ENCODE measurements at places on chromosomes 12 and 14.

GRCh38 chr14:95765051-95765450 lies 51.1 kb upstream of the TCL1A start:
- no peak for DNase-seq

DNA sequence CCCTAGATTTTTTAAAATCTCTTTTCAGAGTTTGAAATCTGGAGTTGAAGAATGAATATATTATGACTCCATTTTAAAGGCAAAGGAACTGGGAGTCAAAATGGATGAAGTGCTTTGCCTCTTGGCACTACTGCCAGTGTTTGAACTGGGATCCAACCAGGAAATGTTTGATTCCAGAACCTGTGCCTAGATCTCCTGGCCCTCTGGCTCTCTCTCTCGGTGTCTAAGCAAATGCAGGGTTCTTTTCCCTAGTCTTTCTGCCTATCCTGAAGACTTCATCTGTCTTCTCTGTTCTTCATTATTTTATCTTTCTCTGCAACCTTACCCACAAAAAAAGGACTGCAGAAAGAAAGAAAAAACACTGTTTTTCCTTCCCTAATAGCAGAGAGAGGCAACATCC lies 17.0 kb downstream of the BTG1 start:
- DNase-seq: no peak

DNA sequence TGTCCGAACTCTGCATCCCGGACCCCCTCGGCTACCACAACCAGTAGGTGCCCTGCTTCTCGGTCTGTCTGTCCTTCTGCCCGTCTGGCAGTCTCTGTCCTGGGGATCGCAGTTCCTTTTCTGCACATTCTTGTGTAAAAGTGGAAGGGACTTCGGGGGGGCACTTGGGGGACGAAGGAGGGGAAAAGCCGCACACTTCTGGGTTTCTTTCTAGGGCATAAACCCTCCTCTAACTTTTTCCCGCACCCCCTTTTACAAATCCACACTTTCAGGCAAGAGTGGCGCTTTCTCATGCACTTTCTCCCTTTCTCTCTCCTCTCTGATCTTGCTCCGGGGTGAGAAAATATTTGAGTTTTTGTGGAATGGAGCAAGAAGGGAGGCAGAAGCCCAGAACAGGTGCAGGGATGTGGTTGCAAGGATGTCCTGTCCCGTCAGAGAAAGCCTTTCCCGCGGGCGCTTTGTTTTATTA lies 506 bp downstream of the ESRRB start:
- no peak for DNase-seq

GRCh38 chr14:101509730-101510371 lies 51.4 kb upstream of the DIO3 start:
- DNase-seq: no peak

GRCh38 chr12:127559349-127560040 lies 707.5 kb upstream of the TMEM132C start:
- DNase-seq: peak; percentile 33

- DNase-seq: no peak
These were observed 61.9 kb downstream of the KICS2 start for GRCh38 chr12:64160021-64160710.

- DNase-seq: no peak
These were observed 2.4 kb downstream of the CBLN3 start for GRCh38 chr14:24426912-24427536.

- DNase-seq: no peak
These were observed 187.5 kb downstream of the MSRB3 start for GRCh38 chr12:65465766-65466547.

- DNase-seq: no peak
These were observed 41.6 kb downstream of the SFSWAP start for GRCh38 chr12:131752451-131752850.

DNA sequence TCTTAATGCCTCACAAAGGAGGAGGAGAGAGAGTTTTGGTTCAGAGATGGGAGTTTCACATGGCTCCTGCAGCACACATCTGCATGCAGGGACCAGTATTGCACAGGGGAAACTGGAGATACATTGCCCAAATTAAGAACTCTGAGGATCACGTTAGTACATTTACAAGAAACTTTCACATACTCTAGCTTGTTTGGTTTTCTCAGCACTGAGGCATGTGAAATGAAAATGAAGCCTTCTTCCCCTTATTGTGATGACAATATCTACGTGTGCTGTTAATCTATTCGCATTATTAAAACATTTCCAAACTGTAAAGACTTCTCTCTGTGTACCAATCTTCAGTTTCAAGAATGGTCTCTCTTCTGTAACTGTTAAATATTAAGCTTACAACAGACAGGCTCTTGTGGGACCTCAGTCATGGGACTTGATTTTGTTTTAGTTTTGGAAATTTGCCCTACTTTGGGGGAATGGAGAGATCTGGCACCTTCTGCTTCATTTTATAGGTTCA lies 124.7 kb downstream of the DAAM1 start:
- no peak for DNase-seq

DNA sequence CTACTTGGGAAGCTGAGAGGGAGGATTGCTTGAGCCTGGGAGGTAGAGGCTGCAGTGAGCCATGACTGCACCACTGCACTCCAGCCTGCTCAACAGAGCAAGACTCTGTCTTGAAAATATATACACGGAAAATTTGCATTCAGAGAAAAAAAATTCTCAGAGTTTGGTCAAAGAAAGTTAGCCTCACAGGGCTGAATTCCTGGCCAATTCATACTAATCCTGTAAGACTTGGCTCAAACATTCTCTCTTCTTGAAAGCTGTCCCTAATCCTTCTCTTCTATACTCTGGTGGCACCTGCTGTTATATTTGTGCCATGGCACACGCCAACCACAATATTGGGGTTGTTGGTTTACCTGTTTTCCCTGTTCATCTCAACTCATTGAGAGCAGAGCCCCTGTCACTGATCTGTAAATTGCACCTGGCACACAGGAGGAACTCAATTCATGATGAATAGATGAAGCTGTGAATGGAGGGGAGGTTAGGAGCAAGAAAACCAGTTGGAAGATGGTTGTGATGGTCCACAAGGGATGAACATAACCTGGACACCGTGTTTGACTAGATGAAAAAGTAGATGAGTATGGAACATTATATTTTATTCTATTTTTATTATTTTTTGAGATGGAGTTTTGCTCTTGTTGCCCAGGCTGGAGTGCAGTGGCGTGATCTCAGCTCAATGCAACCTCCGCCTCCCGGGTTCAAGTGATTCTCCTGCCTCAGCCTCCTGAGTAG lies 36.8 kb upstream of the SPTSSA start:
- no peak for DNase-seq

DNA sequence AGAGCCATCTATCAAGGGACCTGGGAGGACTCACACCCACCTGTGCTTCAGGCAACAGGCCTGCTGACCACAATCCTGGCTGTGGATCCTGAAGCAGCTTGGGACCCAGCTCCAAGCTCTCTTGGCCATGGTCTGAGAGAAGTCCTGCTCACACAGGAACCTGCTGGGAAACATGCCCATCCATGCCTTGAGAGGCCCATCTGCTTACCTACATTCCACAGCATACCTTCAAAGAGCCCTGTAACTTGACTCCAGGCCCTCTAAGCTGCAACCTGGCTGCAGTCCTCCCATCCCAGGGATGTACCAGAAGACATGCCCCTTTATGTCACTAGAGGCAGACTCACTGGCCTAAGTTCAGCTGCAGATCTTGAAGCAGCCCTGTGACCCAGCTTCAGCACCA lies 61.7 kb upstream of the AMIGO2 start:
- no peak for DNase-seq
